Right lobe of liver (tissue), 6 donors: ENCODE measurements at places on chromosomes 6 and 20. TPM values are rescaled to one million over a fixed set of nuclear protein-coding genes. Genes with fewer than 3 reads are reported as not detected.

DNA sequence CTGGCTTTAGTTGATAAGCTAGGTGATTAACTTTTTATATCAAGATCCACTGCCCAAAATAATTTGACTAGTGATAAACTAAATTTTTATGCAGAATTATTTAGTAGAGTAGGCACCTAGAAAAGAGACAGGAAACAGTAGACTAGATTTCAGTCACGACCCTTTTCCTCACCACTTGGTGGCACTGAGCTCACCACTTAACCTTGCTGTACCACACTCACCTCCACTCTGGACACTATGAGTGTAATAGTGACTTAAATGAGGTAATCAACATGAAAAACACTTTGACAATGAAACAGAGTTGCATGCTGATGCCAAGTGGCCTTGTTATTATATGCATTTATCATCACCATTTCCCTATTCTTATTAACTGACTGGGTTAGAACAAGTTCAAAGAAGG is 730.4 kb downstream of the KIF16B start:
- no peak for DNase-seq
- H3K27ac ChIP-seq = no peak overlapping the region
- no peak overlapping the region for H3K4me3 ChIP-seq

- no peaks in the 10 kb centered on the region for H3K36me3 ChIP-seq
- no peak overlapping the region for H3K27ac ChIP-seq
- H3K4me3 ChIP-seq = no peak overlapping the region
- H3K4me1 ChIP-seq = no peaks in the 10 kb centered on the region
- DNase-seq = no peak
These were observed 106.4 kb upstream of the KCNG1 start for GRCh38 chr20:51129147-51129776.

DNA sequence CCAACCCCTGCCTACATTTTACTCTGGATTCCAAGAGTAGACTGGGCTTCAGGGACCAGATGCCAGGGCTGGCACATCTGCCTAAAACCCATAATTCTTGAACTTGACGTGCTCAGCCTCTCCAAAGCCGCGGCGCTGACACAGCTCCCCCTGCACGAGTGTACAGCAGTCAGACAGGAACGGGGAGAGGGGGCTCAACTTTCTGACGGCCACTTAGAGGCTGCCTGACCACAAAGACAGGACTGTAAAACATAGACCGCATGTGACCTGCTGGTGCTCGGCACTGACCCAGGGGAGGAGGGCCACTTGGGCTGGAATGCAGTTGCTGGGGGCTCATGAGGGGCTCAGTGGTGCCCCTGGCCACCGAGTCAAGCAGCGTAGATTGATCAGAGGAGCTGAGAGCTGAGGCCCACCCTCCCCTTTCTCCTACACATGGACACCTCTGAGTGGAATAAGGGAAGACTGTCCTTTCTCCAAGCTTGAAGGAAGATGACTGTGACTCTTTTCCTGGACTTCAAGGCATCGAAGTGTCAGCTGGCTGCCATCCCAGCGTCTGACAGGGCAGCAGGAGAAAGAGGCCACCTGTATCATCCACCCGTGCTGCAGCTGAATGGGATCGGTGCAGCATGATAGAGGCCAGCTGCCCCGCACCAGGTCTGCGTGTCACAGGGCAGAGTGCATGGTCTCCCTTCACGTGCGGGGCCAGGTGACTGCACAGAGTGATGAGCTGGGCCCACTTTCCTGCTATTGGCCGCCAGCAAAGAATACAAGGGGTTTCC is 171.3 kb upstream of the AGPAT4 start:
- H3K4me3 ChIP-seq = no peak overlapping the region
- H3K36me3 ChIP-seq = no peaks in the 10 kb centered on the region
- H3K27ac ChIP-seq = no peak overlapping the region
- H3K27me3 ChIP-seq = no peaks in the 10 kb centered on the region
- DNase-seq = no peak

DNA sequence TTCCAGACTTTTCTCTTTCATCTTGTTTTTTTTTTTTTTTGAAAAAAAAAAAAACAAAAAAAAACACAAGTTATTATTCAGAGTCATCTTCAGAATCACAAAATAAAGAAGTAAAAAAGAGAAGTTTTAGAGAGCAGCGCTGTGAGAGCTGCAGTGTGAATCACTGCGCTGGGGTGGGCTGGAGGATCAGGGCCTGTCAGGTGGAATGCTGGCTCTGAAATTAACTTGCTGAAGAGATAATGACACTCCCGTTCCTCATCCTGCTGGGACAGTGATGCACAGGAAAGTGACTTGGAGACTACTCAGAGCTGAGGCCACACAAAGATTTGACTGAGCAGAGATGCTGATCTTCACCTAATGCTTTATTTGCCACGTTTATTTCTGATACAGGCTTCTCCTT is 42.7 kb upstream of the CLDN20 start:
- H3K36me3 ChIP-seq = no peaks in the 10 kb centered on the region
- DNase-seq = no peak
- no peaks in the 10 kb centered on the region for H3K4me1 ChIP-seq
- no peak overlapping the region for H3K27ac ChIP-seq
- H3K27me3 ChIP-seq = no peaks in the 10 kb centered on the region

GRCh38 chr20:46899621-46900020 is 5.0 kb downstream of the EYA2 start:
- H3K4me1 ChIP-seq = no peaks in the 10 kb centered on the region
- H3K4me3 ChIP-seq = no peak overlapping the region
- no peaks in the 10 kb centered on the region for H3K36me3 ChIP-seq
- no peak overlapping the region for H3K27ac ChIP-seq

- no peaks in the 10 kb centered on the region for H3K27me3 ChIP-seq
- H3K4me1 ChIP-seq = peaks cover 34% of the 10 kb centered on the region
- H3K27ac ChIP-seq = no peak overlapping the region
- no peaks in the 10 kb centered on the region for H3K36me3 ChIP-seq
These were observed 484.0 kb upstream of the CITED2 start for GRCh38 chr6:139858429-139858828.

The LIN28B gene
- not detected for total RNA-seq

GRCh38 chr6:45002390-45003105 is 325.6 kb upstream of the RUNX2 start:
- DNase-seq = no peak
- no peak overlapping the region for H3K27ac ChIP-seq
- no peaks in the 10 kb centered on the region for H3K36me3 ChIP-seq
- no peaks in the 10 kb centered on the region for H3K27me3 ChIP-seq

The TTLL9 gene
- total RNA-seq = not detected

GRCh38 chr6:3908961-3909360 is 59.8 kb downstream of the FAM50B start:
- no peak for DNase-seq
- no peak overlapping the region for H3K27ac ChIP-seq
- H3K36me3 ChIP-seq = no peaks in the 10 kb centered on the region
- H3K4me3 ChIP-seq = no peak overlapping the region
- H3K27me3 ChIP-seq = no peaks in the 10 kb centered on the region
- peaks cover 34% of the 10 kb centered on the region for H3K4me1 ChIP-seq

GRCh38 chr20:58056021-58056591 is 172.3 kb downstream of the ANKRD60 start:
- H3K4me3 ChIP-seq = no peak overlapping the region
- H3K27ac ChIP-seq = no peak overlapping the region
- no peaks in the 10 kb centered on the region for H3K27me3 ChIP-seq

DNA sequence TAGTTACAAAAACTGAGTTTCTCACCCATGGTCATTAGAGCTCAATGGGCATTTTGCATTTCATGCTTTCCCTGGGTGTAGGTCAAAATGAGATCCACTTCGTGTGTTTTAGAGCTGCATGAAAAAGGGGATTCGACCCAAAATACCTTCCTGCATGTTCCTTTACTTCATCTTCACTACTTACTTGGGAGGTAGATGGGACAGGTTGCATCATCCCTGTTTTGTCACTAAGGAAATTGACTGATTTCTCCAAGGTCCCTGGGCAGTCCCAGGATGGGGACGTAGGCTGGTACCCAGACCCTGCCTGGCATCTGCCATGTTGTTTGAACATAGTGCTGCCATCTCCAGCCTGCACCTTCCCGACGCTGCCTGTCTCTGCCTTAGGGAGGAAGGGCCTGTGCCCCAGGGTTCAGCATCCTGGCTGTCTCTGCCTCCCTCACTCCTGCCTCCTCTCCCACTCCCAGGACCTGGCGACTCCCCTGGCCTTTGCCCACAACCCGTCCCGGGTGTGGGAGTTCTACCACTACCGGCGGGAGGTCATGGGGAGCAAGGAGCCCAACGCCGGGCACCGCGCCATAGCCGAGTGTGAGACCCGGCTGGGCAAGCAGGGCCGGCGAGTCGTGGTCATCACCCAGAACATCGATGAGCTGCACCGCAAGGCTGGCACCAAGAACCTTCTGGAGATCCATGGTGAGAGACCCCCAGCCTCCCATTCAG is 17.0 kb downstream of the SIRT5 start:
- DNase-seq = no peak
- H3K27me3 ChIP-seq = no peaks in the 10 kb centered on the region
- H3K27ac ChIP-seq = no peak overlapping the region
- H3K4me1 ChIP-seq = no peaks in the 10 kb centered on the region

The DEF6 gene
- total RNA-seq = 3.6 TPM

The SMLR1 gene
- 15.3 TPM for total RNA-seq
